NCI-H2107 (cell line): ENCODE measurements at places on chromosomes 1 and 21.

- DNase-seq = no peak
Observed at GRCh38 chr1:213192026-213192425, 141.0 kb downstream of the RPS6KC1 start.

GRCh38 chr1:39266269-39266668 is 61.8 kb downstream of the MACF1 start:
- DNase-seq = peak; percentile 91

- no peak for DNase-seq
Observed at GRCh38 chr1:11407301-11407994, 71.5 kb upstream of the DISP3 start.

DNA sequence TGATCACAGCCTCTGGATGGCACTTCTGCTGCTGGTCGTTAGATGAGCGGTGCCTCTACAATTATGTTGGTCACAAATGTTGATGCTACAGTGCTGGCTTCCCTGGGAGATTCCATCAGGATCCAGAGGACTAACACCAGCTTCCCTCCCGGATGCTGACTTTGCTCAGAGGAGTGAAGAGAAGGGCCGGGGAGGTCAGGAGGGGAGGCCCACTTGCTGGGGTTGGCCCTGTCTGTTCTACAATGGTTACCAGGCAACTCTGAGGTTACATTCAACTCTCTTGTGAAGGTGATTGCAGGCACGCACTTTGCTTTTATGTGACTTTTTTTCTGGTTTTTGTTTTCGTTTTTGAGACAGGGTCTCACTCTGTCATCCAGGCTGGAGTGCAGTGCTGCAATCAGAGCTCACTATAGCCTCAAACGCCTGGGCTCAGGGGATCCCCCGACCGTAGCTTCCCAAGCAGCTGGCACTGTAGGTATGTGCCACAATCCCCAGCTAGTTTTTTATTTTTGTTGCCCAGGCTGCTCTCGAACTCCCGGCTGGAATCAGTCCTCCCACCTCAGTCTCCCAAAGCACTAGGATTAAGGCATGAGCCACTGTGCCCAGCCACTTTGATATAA is 112.5 kb downstream of the ADSS2 start:
- no peak for DNase-seq

- no peak for DNase-seq
Observed at GRCh38 chr1:169144941-169145626, 38.6 kb downstream of the ATP1B1 start.

- DNase-seq = no peak
Observed at GRCh38 chr1:19076841-19077616, 120.6 kb upstream of the IFFO2 start.

DNA sequence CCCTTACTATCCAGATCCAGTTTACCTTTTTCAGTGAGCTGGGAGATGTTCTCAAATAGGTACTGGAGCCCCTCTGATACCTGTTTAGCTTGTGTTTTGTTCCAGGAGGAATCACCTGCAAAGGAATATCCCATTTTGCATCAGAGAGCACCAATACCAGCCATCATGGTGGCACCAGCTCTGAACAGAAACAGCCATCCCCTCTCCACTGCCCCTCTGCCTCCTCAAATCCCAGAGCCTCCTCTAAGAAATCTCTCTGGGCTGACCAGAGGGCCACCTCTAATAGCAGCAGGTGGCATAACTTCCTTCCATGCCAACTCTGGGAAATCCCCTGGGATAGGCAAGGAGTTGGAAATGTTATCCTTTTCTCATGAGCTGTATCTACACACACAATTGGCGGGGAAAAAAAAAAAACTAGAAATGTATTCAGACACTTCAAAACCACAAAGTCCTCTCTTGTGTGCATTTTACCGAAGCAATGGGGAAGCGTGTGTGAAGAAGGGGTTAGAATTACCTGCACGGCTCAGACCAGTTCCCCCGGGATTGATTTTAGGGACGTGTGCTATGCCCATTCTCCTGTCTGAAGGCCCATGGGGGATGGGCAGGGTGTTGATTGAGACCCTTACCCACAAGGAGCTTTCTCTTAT is 2.4 kb downstream of the PGLYRP4 start:
- peak; percentile 95 for DNase-seq

DNA sequence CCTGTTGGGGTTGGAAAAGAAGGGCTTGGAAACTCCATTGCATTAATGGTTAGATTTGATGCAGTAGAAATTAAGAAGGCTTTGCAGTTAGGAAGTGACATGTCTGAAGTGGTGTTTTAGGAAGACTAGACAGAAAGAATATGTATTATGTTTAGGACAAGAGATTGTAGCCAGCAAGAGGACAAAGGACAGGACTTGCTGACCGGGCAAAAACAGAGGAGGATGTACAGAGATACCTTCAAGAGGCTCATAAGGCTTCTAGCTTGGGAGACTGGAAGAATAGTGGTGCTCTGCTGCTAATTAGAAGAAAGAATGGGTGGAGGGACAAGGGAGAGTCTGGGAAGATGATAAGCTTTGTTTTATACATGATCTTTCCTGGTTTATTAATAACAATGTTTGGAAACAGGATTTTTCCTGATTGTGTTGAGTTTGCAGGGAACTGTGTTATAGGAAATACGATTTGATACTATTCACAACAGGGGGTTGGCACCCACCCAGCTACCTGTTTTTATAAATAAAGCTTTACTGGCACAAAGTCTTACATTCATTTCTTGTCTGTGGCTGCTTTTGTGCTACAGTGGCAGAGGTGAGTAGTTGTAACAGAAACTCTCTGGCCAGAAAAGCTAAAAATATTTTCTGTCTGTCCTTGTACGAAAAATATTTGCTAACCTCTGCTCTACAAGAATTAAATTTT is 37.1 kb upstream of the TMCO2 start:
- DNase-seq = no peak

- DNase-seq = peak; percentile 5
Observed at GRCh38 chr21:32653326-32653901, 41.2 kb upstream of the CFAP298 start.

DNA sequence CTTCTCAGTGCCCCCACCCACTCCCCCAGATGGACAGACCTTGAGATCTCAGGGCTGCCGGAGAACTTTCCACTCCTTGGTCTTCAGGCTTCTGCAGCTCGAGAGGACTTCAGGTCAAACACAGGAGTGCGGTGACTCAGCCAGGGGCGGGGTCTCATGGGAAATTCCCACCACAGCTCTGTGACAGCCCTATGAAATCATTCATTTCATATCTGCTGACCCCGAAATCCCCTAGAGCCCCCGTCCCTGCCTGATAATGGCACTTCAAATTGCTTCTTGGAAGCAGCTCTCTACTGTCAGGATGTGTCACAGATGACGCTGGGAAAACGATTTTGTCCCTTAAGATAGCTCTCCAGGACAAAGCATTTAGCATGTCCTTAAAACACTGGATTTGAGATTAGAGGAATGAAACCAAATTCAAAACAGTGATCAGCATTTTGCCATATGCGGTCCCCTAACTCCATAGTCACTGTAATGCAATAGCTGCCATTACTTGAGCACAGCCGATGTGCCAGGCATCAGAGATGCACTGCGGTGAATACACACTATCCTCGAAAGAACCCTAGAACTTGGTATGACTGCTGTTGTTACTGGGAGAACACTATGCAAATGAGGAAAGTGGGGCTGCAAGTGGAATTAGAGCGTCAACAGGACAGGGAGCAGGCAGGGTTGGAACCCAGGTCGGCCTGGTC is at the start of gene TNFRSF9:
Gene TNFRSF9 (minus strand): TSS at position 95 of the 692 bp plus-strand sequence. CDS start 845 bp downstream, outside the sequence.
- no peak for DNase-seq

- no peak for DNase-seq
Observed at GRCh38 chr1:203056012-203056411, 29.7 kb downstream of the PPFIA4 start.

GRCh38 chr1:37151789-37152188 is 117.5 kb upstream of the GRIK3 start:
- no peak for DNase-seq

DNA sequence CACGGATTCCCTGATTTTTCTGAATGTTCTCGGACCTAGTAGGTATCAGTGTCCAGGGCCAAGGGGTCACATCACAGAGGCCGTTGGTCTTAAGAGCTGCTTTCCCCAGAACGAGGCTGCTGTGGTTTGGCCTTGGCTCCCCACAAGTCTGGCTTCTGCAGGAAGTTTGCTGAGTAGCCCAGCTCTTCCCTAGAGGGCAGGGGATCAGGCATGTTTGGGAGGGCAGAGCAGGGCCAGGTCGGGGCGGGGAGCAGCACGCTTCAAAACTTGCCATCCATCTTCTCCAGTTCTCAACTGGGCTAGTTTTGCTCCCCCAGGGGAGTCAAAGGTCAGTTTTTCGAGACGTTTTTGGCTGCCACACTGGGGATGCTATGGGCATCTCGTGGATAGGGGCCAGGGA is 37.0 kb downstream of the MAN1C1 start:
- no peak for DNase-seq

DNA sequence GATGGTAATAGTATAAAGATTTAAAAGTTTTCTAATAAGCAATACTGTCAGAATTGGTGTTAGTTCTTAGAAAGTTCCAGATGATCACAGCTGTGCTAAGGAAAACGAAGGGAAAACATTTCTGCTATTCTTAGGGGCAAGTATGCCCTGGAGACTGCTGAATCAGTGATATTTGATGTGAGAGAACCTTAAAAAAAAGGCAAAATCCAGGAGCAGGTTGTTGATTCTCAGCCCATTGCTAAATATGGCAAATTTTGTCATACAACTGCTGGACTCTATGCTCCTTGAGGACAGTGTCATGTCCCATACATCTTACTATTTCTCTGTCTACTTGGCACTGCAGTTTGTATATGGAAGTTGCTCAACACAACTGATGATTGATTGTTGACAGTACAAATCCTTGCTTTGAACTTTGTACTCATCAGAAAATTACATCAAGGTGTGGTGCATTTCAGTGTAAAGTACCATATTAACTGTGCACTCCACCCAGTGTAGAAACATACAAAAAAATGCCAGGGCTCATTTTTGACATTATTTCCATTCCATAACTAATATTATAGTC is 10.9 kb downstream of the CRCT1 start:
- DNase-seq = no peak

GRCh38 chr1:236081546-236082227 is 16.8 kb upstream of the NID1 start:
- no peak for DNase-seq

- DNase-seq = no peak
Observed at GRCh38 chr1:231376101-231376500, 38.0 kb downstream of the SPRTN start.

DNA sequence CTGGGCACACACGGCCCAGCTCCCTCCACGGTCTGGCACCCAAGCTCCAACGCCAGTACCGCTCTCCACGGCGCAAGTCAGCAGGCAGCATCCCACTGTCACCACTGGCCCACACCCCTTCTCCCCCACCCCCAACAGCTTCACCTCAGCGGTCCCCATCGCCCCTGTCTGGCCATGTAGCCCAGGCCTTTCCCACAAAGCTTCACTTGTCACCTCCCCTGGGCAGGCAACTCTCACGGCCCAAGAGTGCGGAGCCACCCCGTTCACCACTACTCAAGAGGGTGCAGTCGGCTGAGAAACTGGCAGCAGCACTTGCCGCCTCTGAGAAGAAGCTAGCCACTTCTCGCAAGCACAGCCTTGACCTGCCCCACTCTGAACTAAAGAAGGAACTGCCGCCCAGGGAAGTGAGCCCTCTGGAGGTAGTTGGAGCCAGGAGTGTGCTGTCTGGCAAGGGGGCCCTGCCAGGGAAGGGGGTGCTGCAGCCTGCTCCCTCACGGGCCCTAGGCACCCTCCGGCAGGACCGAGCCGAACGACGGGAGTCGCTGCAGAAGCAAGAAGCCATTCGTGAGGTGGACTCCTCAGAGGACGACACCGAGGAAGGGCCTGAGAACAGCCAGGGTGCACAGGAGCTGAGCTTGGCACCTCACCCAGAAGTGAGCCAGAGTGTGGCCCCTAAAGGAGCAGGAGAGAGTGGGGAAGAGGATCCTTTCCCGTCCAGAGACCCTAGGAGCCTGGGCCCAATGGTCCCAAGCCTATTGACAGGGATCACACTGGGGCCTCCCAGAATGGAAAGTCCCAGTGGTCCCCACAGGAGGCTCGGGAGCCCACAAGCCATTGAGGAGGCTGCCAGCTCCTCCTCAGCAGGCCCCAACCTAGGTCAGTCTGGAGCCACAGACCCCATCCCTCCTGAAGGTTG is 97.6 kb downstream of the PIK3R3 start:
- DNase-seq = no peak

DNA sequence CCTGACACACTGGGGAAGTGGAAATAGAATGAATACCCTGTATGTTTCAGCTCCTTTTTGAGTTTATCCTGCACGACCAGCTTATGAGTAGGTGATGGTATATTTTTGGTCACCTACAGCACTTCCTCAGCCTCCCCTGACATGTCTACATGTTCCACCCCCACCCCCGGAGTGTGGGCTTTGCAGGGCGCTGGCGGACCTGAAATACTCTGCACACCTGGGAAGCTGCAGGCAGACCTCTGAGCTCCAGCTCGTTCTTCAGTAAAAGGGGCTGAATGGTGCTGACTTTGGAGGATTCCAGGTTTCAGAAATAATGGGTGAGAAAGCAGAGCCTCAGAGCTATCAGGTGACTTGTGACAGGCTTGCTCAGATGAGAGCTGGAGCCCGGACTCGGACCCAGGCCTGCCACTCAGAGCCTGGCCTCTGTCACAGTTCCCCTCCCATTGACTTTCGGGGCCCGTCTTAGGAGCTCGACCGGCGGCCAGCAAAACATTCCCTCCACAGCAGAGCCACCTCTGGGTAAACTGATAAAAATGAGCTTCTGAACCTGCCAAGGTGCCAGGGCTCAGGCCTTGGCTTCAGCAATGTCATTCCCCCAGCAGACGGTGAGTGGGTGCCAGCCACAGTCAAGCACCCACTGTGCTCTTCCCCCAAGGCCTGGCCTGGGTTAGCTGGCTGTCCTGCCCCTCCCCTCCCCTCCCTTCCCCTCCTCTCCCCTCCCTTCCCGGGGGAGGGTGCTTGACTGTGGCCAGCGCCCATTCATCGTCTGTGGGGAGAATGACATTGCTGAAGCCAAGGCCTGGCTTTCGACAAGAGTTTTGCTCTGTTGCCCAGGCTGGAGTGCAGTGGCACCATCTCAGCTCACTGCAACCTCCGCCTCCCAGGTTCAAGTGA is 30.1 kb downstream of the DOP1B start:
- no peak for DNase-seq

- no peak for DNase-seq
Observed at GRCh38 chr1:31752258-31752657, 11.9 kb downstream of the ADGRB2 start.

DNA sequence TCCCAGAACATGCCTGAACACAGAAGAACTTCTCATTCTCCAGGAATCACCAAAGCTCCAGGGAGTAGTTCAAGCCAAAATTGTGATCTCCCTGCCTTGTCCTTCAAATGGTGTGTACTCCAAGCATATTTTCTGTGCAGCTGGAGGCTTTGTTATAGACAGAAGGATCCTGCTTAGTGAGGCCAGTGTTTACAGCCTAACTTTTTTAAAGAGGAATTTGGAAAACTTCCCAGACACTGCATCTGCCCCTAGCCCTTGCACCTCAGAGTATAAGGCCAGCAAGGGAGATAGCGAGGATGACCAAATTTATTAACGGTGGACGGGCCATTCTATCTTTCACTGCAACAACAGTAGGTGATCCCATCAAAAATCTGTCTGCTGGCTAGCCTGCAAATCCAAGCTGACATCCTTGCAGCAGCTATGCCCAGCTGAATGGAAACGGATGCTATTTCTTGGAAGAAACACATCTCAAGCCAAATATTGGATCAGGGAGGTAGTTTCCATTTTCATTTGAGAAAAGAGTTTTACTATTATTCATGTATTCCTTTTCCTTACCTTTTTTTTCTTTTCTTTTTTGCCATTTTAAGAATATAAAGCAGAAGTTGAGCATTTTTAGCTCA is 249.8 kb downstream of the USH2A start:
- DNase-seq = no peak
